Cardiac ventricle fibroblast (primary cell): ENCODE measurements at places on chromosomes 16 and 17. TPM values are rescaled to one million over a fixed set of nuclear protein-coding genes. Genes with fewer than 3 reads are reported as not detected.

The APOBR gene
- total RNA-seq: not detected in 2 replicates

The TNK1 gene
- total RNA-seq: 0.05 TPM in 1 of 2 replicates, not detected in the other

The AHSP gene
- total RNA-seq: not detected in 2 replicates

The KIF2B gene
- not detected in 2 replicates for total RNA-seq

The GRAPL gene
- total RNA-seq: 0.10 and 0.25 TPM in 2 replicates

The SMIM36 gene
- total RNA-seq: not detected in 2 replicates

The IST1 gene
- 123 and 148 TPM in 2 replicates for total RNA-seq

The TMC5 gene
- not detected in 2 replicates for total RNA-seq

The KRT36 gene
- total RNA-seq: not detected in 2 replicates

The ZNF778 gene
- 3.4 and 7.3 TPM in 2 replicates for total RNA-seq

The RASL10B gene
- total RNA-seq: 2.4 and 2.6 TPM in 2 replicates

The TBC1D3I gene
- not detected in 2 replicates for total RNA-seq

The SEPTIN1 gene
- 0.50 TPM in 1 of 2 replicates, not detected in the other for total RNA-seq

The C16orf96 gene
- not detected in 2 replicates for total RNA-seq

The MYH13 gene
- total RNA-seq: not detected in 2 replicates

The C17orf107 gene
- total RNA-seq: 4.3 and 5.4 TPM in 2 replicates

The PRSS21 gene
- 1.00 TPM in 1 of 2 replicates, not detected in the other for total RNA-seq

The SHCBP1 gene
- 3.0 and 3.4 TPM in 2 replicates for total RNA-seq

The OR1A1 gene
- total RNA-seq: not detected in 2 replicates
